Esophagus mucosa (tissue), 1 donor: ENCODE measurements at places on chromosomes 6 and 20. TPM values are rescaled to one million over a fixed set of nuclear protein-coding genes. Genes with fewer than 3 reads are reported as not detected.
A peak's percentile ranks its signal among the peaks of the same experiment; 100 is the strongest.

FAM83B gene
- total RNA-seq, result 71.8 TPM

FILIP1 gene
- 0.60 TPM for total RNA-seq

TTK gene
- 11.0 TPM for total RNA-seq

ADGRF4 gene
- total RNA-seq, result 13.6 TPM

DNA sequence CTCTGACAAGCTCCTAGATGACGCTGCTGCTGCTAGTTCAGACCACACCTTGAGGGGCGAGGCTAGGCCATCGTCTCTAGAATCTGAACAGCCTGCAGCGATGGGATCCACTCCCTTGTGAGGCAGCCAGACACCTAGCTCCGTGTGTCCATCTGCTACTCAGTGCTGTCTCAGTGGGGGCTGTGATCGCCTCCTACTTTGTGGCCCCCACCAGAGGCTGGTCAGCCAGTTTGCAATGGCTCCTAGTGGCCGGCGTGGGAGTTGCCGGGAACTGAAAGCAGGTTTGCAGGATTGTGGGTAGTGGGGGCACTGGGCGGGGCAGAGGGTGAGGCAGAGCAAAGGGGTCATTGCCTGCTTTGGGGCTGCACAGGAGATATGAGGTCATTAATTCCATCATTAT is 2.8 kb downstream of the CCN5 start:
- ATAC-seq, result peak; percentile 28

GRCh38 chr6:113115196-113115595 is 741.9 kb upstream of the MARCKS start:
- ATAC-seq, result no peak

- ATAC-seq, result no peak
Measured at GRCh38 chr6:122405417-122405816, 6.0 kb downstream of the HSF2 start.

DNA sequence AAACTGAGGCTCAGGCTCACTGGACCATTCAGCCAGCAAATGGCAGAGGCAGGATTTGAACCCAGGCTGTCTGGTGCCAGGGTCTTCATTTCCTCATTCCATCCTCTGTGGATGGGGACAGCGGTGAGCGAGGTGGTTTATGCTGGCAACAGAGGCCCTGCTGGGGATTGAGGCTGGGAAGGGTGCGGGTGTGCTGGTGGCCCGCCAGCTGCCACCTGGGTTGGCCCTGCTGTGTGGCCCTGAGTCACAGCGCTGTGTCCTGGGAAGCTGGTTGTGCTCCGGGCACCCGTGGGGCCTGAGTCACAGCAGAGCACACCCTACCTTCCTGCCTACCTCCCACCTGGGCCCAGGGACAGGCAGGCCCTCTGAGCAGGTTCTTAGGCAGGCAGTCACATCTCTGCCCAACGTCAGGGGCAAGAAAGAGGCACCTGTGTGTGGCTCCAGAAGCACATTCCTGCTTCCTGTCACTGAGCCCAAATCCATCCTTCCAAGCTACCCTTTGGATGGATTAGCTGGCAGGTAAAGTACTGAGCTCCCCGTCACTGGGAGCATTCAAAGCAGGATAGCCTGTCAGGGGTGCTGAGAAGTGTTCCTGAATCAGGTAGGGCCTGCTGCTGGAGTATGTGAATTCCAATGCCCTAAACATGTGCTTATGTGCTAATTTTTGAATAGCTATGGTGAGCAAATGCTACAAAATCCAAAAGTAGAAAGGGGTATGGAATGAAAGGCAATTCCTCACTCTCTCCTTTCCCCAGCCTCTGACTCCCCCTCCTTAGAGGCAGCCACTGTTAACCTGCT is 53.9 kb downstream of the CEBPB start:
- ATAC-seq, result peak; percentile 88

DNA sequence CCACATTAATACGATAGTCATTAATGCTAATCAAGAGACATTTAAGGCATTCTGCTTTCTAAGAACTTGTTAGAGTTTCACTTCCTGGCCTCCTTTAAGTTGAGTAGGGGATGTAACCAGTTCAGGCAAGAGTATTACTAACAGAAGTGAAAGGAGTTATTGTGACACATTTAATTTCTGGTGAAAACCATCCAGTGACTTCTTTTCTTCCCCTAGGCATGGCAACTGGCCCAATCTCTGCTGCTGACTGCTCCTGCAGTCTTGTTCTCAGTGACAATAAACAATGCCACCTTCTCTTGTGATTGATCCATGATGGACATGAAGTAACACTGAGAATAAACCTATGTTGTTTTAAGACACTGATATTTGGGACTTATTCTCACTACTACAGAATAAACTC is 130.9 kb upstream of the DEFB112 start:
- ATAC-seq, result no peak

DNA sequence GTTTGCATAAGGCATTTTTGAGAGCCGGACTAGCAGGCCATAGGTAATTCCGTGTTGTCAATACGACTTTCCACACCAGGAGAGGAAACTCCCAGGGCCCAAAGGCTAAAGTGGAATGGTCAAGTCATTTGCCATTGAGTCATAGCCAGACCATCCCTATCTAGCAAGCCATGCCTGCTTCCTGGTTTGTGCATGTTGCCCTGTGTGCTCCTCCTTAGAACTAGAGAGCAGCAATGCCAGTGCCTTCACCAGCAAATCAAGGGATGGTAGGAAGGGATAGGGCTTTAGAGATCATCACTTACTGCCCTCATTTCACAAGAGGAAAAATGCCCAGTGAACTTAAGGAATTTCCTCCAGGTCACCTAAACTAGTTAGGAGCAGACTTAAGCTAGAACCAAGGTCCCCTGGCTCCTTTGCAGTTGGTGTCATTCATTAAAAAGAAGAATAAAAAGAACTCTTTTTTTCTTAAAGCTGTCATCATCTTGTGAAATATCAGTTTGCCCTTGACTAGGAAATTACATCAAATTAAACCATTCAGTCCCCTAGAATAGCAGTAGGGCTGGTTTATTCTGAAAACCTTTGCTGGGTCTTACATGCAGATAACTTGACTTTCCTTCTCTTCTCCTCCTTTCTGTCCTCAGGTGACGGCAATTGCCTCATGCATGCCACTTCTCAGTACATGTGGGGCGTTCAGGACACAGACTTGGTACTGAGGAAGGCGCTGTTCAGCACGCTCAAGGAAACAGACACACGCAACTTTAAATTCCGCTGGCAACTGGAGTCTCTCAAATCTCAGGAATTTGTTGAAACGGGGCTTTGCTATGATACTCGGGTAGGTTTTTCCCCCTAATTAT is 7.4 kb downstream of the TNFAIP3 start:
- ATAC-seq, result peak; percentile 69

- no peak for ATAC-seq
Measured at GRCh38 chr6:169428532-169428931, 174.9 kb upstream of the THBS2 start.
